Aorta (tissue), 5 donors: ENCODE measurements at places on chromosomes 12 and 14.

DNA sequence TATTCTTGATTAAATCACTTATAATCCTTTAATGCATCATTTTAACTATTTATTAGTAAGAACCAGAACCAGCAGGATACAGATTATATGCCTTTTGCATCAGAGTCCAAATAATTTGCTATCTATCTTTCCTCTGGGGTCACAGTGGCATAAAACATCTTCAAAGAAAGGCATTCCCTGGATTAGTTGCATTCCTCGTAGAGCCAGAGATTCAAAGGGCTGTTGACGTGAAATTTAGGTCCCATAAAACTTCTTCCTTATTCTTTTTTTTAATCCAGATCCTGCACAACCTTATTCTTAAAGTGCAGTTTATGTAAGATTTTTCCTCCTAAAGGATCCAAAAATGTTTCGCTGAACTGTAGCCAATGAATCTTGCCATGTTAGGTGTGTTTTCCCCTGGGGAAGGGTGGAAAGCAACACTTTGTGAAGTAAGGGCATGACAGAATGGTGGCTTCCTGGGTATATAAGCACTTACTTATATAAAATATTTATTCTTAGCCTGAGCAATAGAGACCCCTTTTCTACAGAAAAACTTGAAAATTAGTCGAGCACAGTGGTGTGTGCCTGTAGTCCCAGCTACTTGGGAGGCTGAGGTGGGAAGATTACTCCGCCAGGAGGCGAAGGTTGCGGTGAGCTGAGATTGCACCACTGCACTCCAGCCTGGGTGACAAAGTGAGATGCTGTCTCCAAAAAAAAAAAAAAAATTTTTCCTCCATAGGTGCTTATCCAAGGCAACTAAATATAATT lies 208.7 kb downstream of the PCNX1 start:
- H3K4me1 ChIP-seq: no peaks in the 10 kb centered on the region
- H3K27me3 ChIP-seq: no peaks in the 10 kb centered on the region
- no peak overlapping the region for H3K27ac ChIP-seq
- H3K36me3 ChIP-seq: no peaks in the 10 kb centered on the region
- no peak for DNase-seq

- no peaks in the 10 kb centered on the region for H3K27me3 ChIP-seq
- H3K4me3 ChIP-seq: no peak overlapping the region
- no peak overlapping the region for H3K27ac ChIP-seq
- H3K36me3 ChIP-seq: no peaks in the 10 kb centered on the region
- no peaks in the 10 kb centered on the region for H3K4me1 ChIP-seq
- no peak for DNase-seq
These were observed 15.1 kb upstream of the GPATCH2L start for GRCh38 chr14:76136476-76137110.

GRCh38 chr12:5521456-5522325 lies 89.8 kb downstream of the NTF3 start:
- no peaks in the 10 kb centered on the region for H3K4me1 ChIP-seq
- no peak overlapping the region for H3K27ac ChIP-seq
- H3K4me3 ChIP-seq: no peak overlapping the region
- H3K27me3 ChIP-seq: no peaks in the 10 kb centered on the region
- no peak for DNase-seq

DNA sequence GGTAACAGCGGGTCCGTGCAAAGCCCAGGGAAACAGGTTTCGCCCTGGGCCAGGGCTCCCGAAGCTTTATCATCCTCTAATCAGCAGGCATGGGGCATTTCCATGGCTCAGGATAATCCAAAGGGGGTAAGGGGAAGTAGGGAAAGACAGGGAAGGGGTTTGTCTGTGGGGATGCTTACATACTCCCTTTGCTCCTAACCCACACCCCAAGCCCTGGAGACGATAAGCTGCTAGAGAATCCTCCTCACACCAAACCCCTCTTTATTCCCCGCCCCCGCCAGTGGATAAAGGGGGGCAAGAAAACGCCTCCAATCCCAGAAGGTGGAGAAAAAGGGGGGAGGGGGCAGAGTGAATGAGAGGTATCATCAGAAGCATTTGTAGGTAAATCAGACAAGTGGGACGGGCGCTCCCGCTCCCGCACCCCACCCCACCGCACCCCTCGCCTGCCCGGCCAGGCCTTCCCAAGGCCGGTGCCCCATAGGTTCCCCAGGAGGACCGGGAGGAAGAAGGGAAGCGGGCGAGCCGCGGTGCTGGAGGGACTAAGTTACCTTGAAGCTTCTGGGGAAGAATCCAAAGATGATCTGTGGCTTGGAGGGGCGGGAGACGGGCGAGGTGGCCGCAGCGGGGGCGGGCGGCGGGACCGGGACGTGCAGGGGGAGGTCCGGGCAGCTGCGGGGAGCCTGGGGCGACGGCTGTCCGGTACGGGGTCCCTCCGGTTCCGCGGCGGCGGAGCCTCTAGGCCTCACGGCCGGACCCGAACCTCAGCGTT lies 762 bp downstream of the PPP2R5E start:
- H3K27ac ChIP-seq: peak overlapping the region; percentile 67
- no peaks in the 10 kb centered on the region for H3K36me3 ChIP-seq
- DNase-seq: peak; percentile 60
- H3K27me3 ChIP-seq: no peaks in the 10 kb centered on the region
